ENCODE measurements at places on chromosomes 5 and 9. TPM values are rescaled to one million over a fixed set of nuclear protein-coding genes. Genes with fewer than 3 reads are reported as not detected.

The OR1J2 gene
- not detected for total RNA-seq

The HTR4 gene
- 5.7 TPM for total RNA-seq

The FAM78A gene
- total RNA-seq, result 0.44 TPM

The IFNK gene
- not detected for total RNA-seq

The KIF24 gene
- 2.9 TPM for total RNA-seq

The TEK gene
- 3.4 TPM for total RNA-seq

The CAMK4 gene
- 0.37 TPM for total RNA-seq

The SUB1 gene
- total RNA-seq, result 171 TPM

The ABO gene
- total RNA-seq, result not detected

The RORB gene
- total RNA-seq, result 11.6 TPM

Data from aortic smooth muscle cell (primary cell).